Activated naive CD4-positive, alpha-beta T cell (primary cell): ENCODE measurements at places on chromosomes 3 and 15.

DNA sequence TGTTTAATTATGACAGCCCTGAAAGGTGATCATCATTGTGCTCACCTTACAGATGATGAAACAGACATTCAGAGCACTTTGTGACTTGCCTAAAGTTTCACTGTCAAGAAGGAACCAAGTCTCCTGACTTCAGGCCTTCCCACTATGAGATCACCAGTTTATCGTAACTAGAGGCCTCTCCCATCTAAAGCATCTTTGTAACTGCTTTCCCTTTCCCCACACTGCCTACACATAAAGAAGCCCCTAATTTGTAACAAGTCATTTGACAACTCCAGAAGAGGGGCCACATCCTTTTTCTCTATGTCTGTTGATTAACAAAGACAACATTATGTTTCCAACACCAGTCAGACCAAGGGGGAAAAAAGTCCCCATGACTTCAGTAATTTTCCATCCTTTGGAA lies 1.1 kb downstream of the KLHL6 start:
- DNase-seq, result no peak

- DNase-seq, result no peak
Measured at GRCh38 chr3:170572665-170573253, 13.1 kb downstream of the SLC7A14 start.

DNA sequence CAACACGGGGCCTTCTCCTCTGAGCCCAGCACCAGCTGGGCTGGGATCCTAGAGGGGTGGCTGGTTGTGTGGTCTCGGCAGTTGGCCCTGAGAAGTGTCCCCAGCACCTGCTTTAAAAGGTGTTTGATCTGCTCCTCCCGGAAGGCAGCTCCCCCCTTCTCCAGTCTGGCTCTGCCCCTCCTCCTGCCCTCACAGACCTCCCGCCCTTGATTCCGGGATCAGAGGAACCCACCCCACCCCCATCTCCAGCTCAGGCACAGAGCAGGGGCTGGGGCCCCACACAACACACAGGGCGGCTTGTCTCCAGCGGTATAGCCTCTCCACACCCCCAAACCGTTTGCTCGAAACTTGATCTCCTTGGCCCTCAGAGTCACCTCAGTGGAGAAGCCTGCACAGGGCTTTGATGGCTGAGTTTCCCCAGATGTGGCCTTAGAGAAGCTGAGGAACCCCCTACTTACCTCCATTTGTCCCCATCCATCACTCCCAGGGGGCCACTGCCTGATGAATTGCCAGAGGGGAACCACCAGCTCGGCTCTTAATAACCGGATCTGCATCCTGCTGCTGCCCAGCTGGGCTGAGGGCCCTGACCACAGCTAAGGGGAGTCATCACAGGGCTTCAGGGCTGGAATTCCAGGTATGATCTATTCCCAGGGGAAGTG lies 6.4 kb upstream of the STRA6 start:
- DNase-seq, result no peak

DNA sequence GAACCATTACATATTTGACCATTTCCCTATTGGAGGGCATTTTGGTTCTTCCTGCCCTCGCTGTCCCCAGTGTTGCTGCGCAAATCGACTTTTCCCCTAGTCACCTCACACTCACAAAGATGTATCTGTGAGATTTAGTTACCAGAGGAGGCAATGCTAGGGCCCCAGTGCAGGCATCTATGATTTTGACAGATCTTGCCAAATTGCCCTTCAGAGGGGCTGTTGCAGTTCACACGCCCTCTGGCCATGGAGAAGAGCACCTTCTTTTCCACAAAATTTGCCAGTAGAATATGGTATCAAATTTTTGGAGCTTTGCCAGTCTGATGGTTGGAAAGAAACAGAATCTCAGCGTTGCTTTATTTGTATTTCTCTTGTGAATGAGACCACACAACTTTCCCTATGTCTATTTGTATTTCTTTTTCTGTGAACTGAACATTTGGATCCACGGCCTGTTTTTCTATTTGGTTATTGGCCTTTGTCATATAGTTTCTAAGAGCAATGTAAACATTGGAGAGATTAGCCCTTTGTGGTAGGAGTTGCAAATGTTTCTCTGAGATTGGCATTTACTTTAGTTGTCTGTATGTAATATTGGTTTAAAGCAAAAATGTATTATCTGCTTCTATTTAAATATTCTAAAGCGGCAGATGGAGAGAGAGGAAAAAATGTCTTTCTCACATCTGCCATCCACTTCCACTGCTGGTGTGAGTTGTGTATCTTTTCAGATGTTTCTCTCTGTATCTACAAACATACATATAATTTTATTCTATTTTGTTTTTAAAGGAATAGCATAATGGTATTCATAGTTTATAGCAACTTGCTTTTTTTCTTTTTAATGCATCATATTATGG lies 66.1 kb downstream of the DNASE1L3 start:
- no peak for DNase-seq

- DNase-seq, result no peak
Measured at GRCh38 chr3:53973905-53974304, 82.2 kb upstream of the SELENOK start.

- DNase-seq, result no peak
Measured at GRCh38 chr3:149299938-149300801, 33.3 kb downstream of the TM4SF18 start.

- DNase-seq, result no peak
Measured at GRCh38 chr3:146184241-146185015, 23.4 kb upstream of the PLOD2 start.

DNA sequence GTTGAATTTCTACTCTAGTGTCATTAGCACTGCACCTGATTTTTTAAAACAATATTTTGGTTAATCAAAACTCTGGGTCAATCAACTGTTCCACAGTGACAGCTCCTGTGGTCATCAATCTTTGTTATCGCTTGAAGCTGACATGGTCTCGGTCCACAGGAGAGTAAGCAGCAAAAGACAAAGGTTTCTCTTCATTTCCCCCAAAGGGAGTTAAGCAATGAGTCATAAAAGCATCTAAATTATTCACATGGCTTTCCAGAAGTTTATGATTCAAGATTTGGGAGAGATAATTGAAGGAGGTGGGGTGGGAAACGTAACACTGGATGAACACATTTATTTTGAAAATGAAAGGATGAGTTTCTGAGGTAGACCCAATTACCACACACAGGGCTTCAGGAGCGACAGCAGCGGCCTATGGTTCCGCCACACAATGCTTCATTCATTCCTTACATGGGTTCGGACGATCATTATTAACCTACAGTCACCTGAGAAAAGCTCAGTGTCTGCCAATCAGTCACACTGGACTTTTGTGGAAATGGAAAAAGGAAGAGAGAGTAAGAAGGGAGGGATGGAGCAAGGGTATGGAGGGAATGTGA lies 505.1 kb downstream of the FHIT start:
- no peak for DNase-seq

DNA sequence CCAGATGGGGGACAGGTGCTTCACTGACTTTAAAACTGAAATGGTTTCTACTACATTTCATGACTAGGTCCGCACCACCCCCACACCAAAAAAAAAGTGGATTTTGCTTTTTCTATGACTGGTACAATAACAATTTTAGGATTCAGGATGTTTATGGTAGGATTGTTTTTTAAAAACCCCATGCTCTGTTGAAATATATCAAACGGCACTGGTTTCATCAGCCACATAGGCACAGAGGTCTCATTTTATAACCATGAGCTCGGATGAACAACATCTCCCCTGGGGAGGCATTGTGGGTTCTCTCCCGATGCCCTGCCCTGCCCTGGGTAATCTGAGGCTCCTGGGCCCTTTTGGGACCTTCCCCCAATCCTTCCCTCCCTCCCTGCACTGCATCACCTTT lies 202.7 kb upstream of the KBTBD8 start:
- DNase-seq, result no peak

DNA sequence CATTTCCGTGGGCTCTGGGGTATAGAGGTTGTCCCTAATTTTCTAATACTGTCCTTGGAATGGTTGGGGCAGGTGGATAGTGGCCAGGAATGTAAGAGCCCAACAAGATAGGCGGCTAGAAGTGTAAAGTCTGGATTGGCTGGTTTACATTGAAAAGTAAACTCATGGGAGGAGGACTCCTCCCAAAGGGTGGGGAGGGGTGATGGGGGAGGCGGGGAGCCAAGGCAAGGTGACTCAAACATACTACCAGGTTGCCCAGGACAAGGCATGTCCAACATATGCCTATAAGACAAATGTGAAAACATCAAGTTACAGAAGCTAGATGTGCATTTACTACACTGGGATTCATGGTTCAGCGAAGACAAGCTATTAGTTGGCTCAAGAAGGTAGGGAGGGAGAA lies 14.3 kb upstream of the SAMMSON start:
- no peak for DNase-seq

DNA sequence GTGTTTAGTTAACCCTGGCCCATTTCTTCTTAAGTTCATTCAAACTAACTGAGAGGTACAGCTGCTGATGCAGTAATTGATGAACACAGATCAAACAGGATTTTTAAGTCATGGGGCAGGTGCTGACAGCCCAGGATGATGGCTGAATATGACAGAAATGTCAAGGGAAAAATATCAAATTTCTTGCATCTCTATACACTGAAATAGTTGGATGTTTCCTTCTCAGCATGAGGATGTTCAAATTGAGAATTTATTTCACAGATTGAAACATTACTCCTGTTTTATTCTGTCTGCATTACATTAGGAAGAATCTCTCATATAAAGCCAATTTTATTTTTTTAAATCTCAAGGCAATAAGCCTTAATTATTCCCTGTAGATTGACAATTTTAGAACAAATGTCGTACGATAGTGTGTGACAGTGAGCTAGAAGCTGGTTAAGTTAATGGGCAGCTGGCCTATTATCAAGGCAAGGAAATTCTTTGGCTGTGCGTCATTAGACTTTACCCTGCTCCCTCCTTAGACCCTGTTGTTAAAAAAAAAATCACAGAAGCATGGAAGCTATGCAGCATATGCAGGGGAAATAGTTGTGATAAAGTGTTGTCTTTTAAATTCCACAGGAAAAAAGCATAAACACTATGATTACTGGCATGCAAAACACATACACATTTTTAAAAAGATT lies 183.8 kb upstream of the KCNMB2 start:
- no peak for DNase-seq

DNA sequence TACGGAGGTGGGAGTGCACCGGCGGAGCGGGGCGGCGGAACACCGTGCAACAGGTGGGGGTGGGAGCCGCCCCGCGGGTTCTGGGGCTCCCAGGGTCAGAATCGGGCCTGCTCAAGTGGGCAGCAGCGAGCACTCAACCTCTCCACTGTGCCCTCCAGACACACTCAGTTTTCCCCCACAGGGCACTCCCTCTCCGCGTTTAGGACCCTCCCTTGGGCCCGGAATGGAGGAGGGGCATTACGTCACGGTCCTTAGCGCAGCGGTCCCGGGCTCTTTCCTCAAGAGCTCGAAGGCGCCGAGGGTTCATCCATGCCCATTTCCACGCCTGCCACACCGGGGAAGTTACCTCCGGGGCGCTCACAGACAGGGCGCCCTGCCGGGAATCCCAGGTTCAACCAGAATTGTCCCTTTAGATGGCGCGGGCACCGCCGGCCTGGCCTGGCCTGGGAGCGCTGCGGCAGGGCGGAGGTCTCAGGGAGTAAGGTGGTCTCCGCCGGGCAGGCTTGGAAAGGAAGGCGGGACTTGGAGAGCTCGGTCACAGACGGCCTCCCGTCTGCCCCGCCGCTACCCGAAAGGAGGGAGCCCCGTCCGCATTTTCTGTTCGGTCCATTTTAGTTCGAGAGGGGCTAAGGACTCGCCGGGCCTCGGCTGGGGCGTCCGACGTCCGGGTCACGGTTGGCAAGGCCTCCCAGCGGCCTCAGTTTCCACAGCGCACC lies 5.1 kb downstream of the RNU6-1 start:
- no peak for DNase-seq

DNA sequence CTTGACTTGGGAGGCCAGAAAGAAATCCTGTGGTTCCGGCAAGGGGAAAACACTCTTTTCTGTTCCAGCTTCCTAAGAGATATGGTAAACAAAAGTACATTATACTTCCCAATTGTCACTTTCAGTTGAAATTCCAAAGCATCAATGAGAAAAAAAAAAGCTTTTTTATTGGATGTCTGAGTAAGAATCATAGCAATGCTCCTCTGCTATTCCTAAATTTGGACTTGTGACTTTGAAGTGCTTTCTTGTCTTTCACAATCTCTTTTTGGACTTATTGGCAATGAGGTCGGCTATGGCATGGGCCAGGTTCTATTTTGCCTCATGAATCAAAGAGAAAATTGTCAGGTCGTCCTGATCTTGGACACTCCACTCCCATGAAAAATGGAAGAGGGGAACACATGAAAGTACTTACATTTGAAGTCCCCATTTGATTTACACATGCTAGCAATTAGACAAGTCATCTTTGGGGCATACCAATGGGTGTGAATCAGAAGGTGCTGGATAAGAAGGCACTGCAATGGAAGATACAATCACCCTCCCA lies 170.5 kb downstream of the GREM1 start:
- no peak for DNase-seq

GRCh38 chr3:171184372-171184771 lies 157.9 kb upstream of the SLC2A2 start:
- DNase-seq, result no peak

DNA sequence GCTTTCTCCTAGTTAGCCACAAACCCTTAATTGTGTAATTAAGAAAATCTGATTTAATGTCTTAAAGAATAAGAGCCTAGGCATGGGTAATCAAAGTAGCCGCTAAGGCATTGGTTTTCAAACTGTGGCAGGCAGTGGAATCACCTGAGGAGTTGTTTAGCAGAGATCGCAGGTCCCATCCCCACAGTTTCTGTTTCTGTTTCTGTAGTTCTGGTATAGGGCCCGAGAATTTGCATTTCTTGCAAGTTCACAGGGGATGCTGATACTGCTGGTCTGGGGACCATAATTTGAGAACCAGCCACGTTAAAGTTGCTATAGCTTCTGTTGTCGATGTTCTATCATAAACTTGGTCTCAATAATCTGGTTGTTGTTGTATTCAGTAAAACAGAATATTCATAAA lies 204.3 kb downstream of the ALCAM start:
- no peak for DNase-seq

DNA sequence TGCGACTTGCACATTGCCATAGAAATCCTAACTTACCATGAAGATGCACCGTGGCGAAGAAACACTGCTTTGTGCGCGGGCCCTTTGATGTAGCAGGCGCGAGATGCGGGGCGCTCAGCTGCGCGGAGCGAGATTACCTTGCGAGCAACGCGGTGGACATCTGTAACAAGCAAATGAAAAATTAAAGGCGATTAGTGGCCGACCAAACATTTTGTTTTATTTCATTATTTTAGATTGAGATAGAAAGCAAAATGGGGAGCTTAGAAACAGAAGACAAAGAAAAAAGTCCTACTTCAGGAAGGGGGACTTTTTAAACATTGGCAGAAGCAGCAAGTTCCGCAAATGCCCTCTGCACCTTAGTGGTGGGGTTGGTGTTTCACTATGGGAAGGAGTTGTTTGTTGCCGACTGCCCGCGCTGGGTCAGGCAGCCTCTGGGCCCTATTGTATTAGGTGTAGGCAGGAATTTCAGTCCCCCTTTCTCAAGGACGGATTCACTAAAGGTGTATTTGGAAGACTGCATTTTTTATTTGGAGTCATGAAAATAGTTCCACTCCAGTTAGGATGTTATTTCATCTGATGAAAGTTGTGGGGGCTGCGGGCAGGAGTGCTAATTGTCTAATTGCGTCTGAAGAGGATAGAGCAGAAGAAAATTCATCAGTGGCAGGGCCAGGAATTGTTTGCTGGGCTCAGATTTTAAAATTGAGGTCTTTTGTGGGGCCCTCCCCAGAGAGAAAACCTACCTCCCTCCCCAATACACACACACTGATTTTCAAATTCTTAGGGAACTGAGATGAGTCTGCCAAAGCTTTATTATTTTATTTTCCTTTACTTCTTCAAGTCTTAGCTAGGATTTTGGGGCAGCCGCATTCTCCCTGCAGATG lies 17.4 kb downstream of the ZIC4 start:
- DNase-seq, result no peak

GRCh38 chr15:35992791-35993190 lies 446.8 kb upstream of the DPH6 start:
- DNase-seq, result no peak
